ENCODE measurements at places on chromosomes 3 and 15.

DNA sequence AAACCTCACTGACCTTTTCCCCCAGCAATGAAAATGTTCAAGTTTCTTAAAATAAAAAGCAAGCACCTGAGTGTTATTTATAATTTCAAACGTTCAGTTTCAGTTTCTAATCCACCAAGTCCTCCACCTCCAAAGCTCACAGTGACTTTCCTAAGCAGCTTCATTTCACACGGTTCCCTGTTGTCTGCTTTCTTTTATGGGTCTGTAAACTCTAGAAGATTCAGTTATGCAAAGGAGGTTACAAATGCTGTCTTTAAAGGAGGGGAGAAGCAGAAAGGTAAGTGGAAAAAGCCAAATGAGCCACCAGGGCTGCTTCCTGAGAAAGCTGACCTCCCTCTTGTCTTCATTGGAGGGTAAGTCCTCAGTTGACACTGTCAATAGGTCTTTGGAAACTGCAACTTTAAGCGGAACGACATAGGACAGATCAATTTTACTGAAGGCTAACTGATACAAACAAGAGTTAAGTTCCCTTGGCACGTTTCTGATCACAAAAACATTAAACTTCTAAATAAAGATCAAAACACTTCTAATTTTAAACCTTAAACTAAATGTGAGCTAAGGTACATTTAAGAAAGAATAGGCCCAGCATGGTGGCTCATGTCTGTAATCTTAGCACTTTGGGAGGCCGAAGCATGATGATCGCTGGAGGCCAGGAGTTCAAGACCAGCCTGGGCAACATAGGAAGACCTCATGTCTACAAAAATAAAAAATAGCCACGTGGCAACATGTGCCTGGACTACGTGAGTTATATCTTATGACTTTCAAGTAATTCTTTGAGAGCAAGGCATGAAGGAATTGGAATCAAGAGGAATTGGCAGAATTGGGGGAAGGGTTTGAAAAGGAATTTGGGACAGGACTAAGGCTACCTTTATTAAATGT, 151.9 kb upstream of the UBE2E1 start:
- DNase-seq, result no peak

DNA sequence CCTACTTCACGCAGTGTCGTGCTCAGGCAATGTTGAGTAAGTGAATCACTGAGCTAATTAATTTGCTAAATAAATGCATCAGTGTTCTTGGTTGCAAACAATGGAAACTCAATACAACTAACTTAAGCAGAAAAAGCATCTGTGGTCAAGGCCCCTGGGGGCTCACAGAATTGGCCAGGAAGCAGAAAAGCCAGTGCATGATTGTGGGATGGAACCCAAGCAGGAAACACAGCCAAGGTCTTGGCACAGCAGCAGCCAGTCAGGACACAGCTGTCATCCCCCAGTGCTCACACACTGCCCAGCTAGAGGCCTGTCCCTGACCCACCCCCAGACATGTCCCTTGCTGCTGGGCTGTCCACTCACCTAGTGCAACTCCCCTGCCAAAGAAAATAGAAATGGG, 85.9 kb downstream of the AQP9 start:
- DNase-seq, result no peak

DNA sequence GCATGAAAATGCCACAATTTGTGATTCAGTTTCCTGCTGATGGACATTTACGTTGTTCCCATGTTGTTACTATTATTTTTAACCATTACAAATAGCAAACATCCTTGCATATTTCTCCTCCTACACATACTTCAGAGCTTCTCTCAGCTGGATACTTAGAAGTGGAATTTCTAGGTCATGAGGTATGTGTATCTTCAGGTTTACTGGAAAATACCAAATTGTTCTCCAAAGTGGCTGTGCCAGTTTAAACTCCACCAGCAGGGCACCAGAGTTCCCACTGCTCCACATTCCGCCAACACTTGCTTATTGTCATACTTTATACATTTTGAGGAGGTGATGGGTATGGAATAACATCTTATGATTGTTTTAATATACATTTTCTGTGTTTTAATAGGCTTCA, 45.7 kb downstream of the PRR23E start:
- DNase-seq, result no peak

GRCh38 chr3:149969110-149969939, 1.4 kb downstream of the PFN2 start:
- DNase-seq, result no peak

DNA sequence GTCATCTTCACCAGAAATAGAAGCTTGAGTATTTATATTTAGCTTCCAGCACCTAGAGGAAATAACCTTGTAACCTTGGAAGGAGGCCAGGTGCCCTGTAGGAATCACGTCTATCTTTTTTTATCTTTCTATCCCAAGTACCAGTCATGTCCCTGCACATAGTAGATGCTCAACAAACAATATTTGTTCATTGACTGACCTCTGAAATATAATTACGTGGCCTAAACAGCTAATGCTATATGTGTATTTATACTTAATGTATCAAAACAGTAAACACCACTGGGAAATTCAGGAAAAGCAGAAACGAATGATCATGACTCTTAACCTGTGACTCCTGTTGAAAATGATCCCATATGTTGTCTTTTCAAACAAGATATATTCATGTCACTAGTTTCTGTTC, 97.9 kb upstream of the ADAMTSL3 start:
- no peak for DNase-seq

DNA sequence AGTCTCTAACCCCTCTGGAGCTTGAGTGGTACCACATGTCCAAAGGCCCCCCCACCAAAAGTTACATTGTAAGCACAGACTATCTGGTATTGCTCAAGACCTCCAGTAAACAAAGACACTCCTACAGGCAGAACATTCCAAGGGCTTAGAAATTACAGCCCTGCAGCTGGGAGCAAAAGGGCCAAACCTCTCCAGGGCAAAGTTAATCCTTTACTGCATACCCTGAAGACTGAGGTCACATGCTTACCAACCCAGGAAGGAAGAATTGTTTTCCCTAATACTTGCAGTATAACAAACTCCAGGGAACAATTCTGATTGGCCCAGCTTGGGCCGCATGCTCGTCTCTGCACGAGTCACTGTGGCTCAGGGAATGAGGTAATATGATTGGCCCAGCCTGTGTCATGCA, 266.1 kb upstream of the NR2F2 start:
- DNase-seq, result no peak

- DNase-seq, result no peak
Observed at GRCh38 chr15:73923156-73923487, 3.1 kb upstream of the LOXL1 start.

DNA sequence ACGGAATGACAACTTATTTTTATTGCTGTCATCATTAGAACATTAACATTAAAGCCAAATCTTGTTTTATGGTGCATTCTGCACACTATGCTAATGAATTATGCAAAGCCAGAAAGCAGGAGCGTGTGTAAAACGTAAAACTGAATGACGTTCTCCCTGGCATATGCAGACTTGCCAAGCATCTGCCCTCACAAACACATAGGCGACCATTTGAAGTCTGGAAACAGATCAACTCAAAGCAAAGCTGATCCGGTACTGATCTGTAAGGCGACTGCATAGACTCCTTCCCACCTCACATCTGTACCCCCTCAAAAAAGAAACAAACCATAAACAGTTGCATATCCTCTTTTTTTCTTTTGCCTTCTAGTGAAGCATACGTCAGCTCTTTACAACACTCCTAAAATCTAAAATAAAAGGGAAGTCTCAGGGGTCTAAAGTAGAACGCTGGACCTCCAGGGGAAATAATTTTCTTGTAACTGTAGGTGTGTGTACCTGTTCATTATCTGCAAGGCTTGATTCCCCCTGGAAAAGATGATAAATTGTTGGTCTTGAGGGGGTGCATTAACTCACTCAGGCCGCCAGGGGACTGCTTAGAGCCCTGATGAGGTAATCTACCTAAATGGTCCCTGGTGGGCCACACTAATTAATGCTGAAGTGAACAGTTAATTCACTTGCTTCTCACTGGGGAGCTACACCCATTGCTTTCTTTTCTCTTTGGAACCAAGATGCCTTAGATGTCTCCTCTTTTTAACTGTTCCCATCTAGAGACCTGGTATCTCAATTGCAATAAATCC, 231.4 kb downstream of the CDIN1 start:
- DNase-seq, result peak; percentile 66

- DNase-seq, result no peak
Observed at GRCh38 chr3:187913617-187914033, 168.4 kb upstream of the BCL6 start.

- no peak for DNase-seq
Observed at GRCh38 chr3:61646360-61646759, 85.0 kb downstream of the PTPRG start.

DNA sequence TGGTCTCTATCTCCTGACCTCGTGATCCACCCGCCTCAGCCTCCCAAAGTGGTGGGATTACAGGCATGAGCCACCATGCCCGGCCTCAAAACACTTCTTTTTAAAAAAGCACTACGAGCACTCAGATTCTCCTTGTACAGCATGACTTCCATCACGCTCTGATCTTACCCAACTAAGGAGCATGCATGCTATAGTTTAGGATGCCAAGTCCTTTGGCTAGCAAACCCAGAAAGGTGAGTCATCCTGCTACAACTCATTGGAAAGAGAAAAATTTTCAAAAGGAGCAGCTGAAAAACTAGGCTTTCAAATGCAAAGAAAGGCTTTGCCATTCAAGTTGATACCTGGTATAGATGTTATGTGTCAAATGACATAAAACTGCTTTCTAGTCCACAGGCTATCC, 70.3 kb upstream of the PRICKLE2 start:
- no peak for DNase-seq

DNA sequence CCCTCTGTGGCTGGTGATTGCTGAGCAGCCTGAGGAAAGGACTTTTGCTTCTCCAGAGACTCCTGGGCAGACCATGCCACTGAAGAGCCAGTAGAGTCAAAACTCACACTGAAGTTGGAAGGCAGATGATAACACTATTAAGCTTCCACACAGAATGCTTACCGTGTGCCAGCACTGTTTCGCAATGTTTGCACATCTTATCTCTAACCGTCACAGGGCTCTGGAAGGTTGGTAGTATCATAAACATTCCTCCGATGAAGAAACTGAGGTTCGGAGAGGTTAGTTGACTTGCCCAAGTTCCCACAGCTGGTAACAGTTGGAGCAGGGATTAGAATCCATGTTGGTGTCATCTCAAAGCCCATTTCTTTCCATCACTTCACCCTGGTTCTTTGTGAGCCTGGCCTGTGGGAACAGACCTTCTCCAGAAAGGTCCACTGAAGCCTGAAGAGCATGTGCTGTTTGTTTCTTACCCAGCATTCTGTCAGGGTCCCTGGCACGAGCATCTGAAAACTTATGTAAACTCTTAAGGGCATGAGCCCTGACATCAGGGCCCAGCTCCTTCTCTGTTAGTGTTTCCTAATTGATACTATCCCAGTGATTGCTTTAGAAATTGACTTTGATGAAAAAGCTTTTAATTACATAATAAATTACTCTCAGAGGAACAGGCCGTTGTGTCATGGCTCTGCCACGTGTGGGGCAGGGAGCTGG, 77.0 kb upstream of the PRR23C start:
- no peak for DNase-seq

- no peak for DNase-seq
Observed at GRCh38 chr3:113157408-113158030, 53.8 kb upstream of the BOC start.

GRCh38 chr15:91142106-91142744, 42.2 kb downstream of the SV2B start:
- DNase-seq, result no peak

GRCh38 chr15:34154725-34155204, 52.9 kb downstream of the PGBD4 start:
- DNase-seq, result no peak

GRCh38 chr15:37397266-37398022, 297.1 kb upstream of the MEIS2 start:
- peak; percentile 5 for DNase-seq

DNA sequence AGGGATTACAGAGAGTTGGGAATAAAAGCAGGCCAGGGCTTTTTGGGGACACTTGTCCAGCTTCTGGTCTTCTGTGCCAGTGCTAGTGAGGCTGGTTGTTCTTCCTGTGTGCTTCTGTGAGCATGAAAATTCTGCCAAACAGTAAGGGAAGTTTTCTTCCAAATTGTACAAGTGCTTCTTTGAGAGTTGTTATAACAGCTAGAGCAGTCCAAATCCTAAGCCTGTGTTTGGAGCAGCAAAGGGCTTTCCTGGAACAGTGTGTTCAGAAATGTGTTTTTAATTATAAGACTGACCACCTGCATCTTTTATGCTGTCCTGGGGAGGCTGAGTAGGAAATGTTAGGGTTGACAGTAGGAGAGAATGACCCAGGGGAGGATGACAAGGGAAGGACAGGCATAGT, 223.0 kb upstream of the P2RY1 start:
- DNase-seq, result no peak

GRCh38 chr3:141746962-141747361, 8.9 kb downstream of the RNF7 start:
- DNase-seq, result no peak

- DNase-seq, result no peak
Observed at GRCh38 chr3:104190681-104191080, 1176.0 kb upstream of the ALCAM start.

DNA sequence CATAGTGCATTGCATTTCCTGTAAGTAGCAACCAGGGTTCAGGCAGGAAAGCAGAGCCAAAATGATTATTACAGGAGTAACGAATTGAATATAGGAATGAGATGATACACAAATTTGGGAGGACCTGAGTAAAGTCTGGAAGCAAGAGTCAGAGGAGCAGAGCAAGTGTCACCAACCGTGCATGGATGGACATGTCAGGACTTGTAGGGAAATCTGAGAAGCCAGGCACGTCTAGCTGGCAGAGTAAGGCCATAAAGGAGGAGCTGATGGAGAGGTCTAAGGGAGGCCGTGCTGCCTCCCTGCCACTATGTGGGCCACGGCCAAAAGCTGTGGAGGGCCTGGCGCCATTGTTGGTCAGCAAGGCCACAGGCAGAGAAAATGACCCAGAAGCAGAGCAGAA, 22.4 kb downstream of the GJD2 start:
- no peak for DNase-seq

DNA sequence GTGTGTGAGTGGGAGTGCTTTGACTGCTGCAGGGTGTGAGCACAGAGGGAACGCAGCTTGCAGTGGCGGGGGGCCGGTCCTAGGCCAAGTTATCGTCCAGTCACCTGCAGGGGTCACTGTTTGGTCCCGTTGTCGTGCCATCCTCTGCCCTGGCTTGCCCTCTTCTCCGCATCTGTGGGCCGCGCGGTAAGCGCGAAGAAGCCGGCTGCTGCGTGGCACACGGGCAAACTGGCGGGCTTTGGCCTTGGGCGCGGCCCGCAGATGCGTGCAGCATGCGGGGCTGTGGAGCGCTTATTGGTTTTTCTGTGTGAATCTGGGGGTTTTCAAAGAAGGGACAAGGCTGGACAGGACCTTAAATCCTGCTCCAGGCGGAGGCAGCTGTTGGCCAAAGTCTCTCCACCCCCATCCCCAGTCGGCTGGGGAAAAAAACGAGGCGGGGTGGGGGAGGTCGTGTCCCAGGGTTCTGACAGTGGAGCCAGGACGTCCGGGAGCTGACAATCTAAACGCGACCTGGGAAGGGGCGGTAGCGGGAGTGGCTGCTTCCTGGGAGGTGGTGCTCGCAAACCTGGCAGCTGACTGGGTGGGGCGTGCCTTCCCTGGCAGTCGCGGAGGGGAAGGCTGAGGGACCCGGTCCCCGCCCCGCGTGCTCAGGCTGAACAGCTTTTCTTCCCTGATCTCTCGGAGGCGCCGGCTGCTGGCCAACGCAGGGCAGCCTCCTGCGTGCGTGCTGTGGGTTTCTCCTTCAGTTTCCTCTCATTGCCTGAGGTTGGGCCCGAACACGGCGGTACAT, 39.7 kb upstream of the VEPH1 start:
- no peak for DNase-seq

Data from NCI-H1436 treated with DMSO at 0.1 percent for 48 hours (cell line).